ENCODE measurements at places on chromosomes 11 and 22.

DNA sequence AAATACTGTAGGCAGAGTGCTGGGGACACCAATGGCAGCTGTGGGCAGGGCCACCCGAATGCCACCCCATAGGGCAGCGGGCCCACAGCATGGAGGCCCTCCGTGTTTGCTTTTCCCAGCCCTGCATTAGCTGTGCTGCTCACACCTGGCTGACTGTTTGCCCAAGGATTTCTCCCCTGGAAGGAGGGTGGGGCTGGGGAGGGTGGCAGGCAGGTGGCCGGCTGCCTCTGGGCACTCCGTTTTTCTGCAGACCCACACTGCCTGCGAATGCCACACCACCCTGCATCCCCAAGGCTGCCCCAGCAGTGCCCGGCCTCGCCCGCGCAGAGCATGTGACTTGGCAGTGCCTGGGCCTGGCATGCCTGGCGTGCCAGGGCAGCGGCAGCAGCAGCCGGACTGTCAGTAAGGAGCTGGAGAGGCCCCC lies 19.6 kb downstream of the DAGLA start:
- no peak for DNase-seq

GRCh38 chr11:80085563-80085962 lies 644.7 kb upstream of the TENM4 start:
- no peak for DNase-seq

GRCh38 chr11:118924591-118925585 lies 838 bp downstream of the BCL9L start:
- DNase-seq: peak; percentile 62

GRCh38 chr22:26835929-26836528 lies 178.6 kb downstream of the MIAT start:
- DNase-seq: peak; percentile 33

DNA sequence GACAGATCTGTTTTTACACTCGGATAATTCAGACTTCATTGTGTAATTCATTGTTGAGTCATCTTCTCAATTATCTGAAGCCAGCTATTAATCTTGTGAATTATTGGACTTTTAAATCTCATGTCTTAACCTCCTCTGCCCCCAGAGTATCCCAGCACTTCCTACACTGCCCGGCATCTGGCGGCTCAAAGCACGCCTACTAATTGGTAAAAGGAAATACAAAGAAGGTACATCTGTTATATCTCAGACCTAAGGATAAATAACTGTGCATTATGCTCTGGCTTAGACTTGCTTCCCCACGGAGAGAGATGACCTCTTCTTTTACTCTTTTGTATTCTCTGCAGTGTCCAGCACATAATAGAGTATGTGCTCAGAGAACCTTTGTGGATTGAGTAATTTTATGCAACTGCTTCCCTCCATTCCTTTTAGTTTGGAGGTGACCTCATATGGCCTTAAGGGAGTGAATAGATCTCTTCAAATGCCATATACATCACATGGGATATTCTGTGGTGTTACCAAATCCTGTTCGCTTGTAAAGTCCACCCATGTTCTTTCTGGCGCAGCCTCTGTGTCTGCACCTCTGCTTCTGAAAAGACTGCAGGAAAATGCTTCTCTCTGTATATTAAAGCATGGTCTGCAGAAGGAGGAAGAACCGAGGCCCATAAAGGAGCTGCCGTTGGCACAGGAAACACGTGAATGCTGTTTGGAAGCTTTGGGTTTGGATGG lies 125.6 kb upstream of the SORL1-AS1 start:
- no peak for DNase-seq

- DNase-seq: no peak
Measured at GRCh38 chr11:18632841-18633240, 1.3 kb downstream of the SPTY2D1 start.

GRCh38 chr22:38214302-38215056 lies 12.7 kb downstream of the MAFF start:
- peak; percentile 78 for DNase-seq

GRCh38 chr22:22877523-22878210 lies 9.9 kb upstream of the IGLL5 start:
- DNase-seq: peak; percentile 79

GRCh38 chr11:18449251-18449650 lies 6.4 kb upstream of the LDHAL6A start:
- no peak for DNase-seq

- no peak for DNase-seq
Measured at GRCh38 chr11:109859045-109859724, 234.0 kb upstream of the ZC3H12C start.

DNA sequence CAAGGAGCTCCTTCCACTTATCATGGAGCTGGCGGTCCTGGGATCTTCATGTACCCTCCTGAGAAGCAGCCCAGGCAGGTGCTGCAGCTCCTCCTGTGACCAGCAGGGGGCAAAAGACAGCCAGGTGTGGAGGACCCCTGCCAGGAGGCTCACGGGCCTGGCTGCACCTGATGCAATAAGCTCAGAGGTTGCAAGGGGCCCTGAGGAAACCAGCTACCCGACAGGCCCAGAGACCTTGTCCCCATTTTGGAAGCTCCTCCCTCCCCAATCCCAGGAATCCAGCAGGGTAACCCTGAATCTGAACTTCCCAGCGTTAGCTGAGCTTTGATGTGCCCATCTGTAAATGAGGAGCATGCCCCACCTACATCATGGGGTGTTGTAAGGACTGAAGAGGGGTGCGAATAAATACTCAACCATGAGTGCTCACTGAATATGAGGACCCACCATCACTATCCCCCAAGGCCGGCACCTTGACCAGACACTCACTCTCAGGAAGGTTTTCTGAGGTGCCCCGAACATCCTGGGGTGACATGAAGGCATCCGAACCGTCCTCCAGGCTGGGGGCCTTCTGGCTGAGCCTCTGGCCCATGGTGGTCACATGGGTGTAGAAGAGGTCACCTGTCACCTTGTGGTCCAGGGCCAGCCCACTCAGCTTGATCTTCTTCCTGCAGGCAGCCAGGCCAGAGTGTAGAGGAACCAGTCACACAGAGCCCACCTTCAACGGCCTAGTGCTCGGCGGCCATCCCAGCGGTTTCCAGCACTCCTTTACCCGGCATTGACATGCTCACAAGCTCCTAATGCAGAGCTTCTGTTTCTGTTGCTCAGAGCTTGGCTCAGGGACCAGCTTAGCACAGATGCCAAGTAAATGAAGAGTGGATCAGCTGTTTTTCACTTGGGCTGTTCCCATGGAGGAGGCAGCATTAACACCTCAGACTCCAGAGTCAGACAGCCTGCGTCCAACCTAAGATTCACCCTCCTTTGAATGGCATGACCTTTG lies 21.7 kb downstream of the SLC43A1 start:
- DNase-seq: peak; percentile 78

DNA sequence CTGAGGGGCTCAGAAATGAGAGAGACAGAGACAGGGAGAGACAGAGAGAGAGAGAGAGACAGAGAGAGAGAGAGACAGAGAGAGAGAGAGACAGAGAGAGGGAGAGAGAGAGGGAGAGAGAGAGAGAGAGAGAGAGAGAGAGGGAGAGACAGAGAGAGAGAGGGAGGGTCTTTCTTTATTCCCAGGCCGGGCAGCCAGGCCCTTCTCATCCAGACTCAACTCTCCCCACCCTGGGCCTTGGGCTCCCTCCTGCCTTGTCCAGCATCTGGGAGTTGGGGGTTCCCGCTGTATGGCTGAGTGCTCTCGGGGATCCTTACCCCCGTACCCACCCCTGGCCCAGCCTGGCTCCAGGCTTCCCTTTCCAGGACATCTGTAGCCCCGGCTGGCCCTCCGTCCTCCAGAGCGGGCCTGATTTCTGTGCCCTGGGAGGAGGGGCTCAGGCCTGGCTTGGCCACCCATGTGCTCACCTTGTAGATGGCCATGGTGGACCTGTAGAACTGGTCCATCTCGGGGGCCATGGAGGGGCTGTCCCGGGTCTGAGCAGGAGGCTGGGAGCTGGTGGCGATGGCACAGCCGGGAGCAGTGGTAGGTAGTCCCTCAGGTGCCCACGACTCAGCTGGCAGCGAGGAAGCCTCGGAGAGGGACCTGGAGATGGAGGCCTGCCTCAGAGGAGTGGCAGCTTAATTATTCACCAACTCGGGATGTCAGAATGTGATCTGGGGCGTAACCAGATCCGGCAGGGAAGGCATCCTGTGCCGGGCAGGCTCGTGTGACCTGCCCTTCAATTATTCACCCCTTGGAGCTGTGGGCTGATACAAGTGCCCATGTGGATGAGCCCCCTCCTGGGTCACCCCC lies at the start of gene BAIAP2L2:
BAIAP2L2 (minus strand) TSS at position 677 of the 855 bp plus-strand sequence; CDS start at position 518, 159 bp downstream.
- DNase-seq: no peak

DNA sequence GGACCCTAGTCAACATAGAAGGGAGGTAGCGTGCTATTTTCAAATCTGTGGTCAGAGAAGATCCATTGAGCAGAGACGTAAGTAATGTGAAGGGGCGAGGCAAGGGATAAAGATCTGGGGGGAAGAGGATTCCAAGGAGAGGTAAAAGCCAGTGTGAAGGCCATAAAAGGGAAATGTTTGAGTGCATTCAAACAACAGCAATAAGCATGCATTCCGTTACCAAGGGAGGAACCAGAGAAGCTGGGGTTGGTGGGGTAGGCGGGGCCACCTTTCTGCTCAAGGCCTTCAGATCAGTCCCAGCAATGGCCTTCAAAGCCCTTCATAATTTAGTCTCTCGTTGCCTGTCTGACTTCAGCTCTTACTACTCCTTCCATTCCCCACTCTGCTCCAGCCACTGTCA lies 18.4 kb upstream of the SMPD1 start:
- DNase-seq: no peak

- no peak for DNase-seq
Measured at GRCh38 chr11:33779849-33780528, 5.7 kb upstream of the FBXO3 start.

DNA sequence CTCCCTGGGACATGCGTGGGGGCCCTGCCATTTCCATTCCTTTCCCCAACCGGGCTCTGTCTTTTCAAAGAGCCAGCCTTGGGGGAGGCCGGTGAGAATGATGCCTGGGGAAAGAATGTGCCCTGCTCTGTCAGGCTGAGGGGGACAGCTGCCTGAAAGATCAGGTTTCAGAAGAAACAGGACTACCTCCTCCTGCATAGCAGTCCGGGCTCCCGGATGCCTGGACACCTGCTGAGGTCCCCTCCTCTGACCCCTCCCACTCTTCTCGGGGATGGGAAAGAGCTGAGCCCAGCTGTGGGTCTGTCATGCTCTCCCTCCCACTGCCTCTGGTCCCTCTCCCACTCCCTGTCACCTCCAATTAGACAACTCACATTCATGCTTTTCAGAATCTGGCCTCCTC lies 41.8 kb upstream of the CDON start:
- DNase-seq: no peak

GRCh38 chr11:35292279-35292678 lies 127.1 kb downstream of the SLC1A2 start:
- DNase-seq: no peak

GRCh38 chr11:40401132-40401853 lies 1058.2 kb downstream of the LRRC4C start:
- DNase-seq: no peak

- DNase-seq: no peak
Measured at GRCh38 chr11:35602979-35603378, 15.3 kb upstream of the FJX1 start.

DNA sequence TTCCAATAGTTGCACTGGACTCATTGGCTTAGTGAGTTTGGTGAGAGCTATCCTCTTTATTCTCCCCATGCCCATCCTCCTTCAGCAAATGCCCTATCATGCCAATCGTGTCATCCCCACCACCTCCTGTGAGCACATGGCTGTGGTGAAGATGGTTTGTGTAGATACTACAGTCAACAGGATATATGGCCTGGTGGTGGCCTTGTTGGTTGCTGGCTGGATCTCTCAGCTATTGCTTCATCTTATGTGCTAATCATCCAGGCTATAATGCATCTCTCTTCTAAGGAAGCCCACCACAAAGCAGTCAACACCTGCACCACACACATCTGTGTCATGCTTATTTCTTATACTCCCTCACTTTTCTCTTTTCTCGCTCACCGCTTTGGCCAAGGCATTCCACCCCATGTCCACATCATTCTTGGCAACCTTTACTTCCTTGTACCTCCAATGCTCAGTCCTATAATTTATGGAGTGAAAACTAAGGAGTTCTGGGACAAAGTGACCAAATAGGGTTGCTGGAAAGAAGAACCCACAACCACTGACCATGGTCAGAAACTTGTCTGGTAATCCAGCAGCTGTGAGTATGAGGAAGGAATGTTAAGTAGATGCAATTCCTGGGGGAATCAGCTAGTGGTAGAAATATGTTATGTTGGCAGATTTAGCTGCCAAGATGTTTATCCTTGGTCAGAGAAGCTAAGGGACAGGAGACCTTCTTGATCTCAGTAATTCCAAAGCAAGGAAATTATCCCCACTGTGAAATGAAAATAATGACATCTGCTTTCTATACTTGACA lies 16.3 kb upstream of the OR56B1 start:
- no peak for DNase-seq

- no peak for DNase-seq
Measured at GRCh38 chr11:60085909-60086308, 2.6 kb upstream of the MS4A2 start.

DNA sequence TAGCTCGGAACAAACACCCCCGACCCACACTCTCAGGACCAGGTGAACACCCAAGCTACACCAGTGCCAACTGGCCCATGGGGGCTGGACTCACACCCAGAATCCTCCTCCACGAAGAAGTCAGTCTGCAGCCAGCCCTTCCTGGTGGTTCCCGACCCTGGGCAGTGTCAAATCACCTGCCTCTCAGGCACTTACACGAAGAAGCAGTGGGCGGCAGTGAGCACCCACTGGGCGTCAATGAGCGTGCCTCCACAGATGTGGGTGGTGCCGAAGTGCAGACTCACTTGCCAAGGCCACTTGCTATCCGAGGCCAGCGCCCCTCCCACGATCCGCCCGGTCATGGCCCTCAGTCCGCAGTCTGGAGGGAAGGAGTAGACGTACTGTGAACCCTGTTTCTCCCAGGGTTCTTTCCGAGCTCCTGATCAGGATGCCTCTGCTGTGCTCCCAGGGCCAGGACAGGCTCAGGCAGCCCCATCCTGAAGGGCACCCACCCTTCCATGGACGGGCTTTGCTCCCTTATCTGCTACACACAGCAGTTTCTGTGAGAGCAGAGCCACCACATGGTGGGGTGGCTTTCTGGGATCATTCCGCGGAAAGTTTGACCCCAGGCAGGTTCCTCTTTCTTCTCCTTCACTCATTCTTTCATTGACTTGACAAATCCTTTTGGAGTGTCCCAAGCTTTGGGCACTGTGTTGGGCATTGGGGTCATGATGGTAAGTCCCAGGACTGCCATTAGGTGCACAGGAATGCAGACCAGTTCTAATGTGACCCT lies 19.4 kb downstream of the TMPRSS13 start:
- DNase-seq: no peak

DNA sequence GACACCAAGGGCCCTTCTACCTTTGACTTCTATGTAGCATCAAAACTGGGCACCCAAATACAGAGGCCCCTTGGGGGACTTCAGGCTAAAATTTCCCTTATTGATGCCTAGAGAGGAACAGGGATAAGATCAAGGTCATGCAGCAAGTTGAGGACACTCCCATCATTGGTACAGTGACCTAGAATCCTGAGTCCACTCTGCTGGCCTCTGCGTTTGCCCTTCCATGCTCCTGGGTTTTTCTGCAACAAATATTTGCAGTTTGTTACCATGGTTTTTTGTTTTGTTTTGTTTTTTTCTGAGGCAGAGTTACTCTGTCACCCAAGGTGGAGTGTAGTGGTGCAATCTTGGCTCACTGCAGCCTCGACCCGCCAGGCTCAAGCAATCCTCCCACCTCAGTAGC lies 64.2 kb downstream of the THAP12 start:
- no peak for DNase-seq

GRCh38 chr11:36411202-36411640 lies 98.9 kb downstream of the TRAF6 start:
- peak; percentile 60 for DNase-seq

- no peak for DNase-seq
Measured at GRCh38 chr11:91104237-91104636, 881.4 kb upstream of the CHORDC1 start.
